ENCODE measurements at places on chromosomes 6 and 20.

- no peak for DNase-seq
Measured at GRCh38 chr20:17223553-17223952, 3.3 kb upstream of the PCSK2 start.

GRCh38 chr6:108966855-108967755 lies 118.9 kb downstream of the ARMC2 start:
- no peak for DNase-seq

GRCh38 chr6:156167625-156168071 lies 609.5 kb upstream of the ARID1B start:
- no peak for DNase-seq

- DNase-seq = no peak
Measured at GRCh38 chr6:38354037-38354381, 285.7 kb downstream of the BTBD9 start.

DNA sequence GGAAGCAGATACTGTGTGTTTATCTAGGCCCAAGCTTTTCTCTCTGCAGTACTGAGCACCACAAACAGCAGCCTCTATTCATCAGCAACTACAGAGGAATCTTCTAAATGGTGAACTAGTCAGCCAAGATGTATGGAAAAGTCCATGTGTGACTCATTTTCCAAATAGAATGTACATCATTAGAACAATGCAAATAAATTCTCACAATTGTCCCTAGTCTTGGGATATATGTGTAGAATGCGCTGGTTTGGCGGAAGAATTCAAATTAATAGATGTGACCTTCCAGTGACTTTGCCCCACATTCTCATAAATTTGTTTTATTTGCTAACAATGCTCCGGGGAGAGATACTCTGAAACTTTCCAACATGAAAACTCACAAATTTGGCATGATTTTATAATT lies 436.2 kb downstream of the CBLN4 start:
- no peak for DNase-seq

DNA sequence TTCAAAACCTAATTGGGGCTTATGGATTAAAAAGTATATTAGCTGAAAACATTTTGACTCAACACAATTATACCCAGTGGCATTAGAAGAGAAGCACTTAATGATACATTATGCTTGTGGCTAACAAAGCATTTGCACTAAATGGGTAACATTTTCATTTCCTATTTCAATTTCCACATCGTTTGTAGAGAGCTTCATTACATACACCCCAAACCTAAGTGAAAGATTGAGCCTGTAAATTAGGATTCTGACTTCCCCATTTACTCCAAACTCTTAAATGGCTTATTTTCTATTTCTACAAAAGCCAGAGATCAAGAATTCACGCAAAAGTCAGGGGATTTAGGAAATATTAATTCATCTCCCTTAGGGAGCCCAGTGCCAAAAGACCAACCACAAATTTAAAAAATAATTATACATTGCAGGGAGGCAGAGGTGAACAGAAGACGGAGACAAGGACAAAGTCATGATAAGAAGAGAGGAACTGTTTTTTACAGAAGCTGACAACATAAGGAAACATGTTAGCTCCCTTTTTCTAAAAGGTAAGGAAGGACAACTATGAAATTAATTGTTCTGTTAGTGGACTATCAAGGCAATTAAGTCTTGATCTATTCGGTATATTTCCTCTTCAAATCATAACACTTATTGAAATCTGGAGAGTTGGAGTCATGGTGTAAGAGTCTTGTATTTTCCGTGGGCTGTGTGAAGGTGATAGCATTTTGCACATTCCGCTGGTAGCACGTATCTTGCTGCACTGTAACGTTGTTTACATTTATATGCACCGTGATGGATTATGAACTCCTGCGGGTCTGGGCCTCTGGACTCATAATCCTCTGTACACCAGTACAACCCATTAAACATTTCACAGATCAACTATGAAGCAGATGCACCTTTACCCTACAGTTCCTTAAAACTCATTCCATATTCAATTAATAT lies 24.8 kb upstream of the EZR start:
- no peak for DNase-seq

DNA sequence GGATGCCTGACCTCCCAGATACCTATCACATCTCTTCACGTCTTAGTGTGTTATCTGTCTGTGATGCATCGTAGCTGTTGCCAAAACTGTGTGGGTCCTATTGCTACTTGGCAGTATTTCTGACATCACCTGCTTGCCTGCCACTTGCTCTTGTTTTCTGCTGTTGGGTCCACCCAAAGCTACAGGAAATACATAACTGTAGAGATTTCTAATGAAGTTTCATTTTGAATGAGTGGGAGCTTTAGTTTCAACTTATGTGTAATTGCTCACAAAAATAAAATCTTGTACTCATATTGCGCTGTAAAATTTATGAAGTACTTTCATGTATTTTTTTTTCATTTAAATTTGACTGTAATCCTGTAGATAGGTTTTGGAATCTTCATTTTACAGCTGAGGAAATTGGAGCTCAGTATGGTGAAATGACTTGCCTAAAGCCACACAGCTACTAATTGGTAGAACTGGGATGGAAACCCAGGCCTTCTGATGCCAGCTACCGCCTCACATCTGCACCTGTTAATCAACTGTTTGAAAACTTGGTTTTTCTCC lies 113.6 kb upstream of the MAN1A1 start:
- DNase-seq = no peak

DNA sequence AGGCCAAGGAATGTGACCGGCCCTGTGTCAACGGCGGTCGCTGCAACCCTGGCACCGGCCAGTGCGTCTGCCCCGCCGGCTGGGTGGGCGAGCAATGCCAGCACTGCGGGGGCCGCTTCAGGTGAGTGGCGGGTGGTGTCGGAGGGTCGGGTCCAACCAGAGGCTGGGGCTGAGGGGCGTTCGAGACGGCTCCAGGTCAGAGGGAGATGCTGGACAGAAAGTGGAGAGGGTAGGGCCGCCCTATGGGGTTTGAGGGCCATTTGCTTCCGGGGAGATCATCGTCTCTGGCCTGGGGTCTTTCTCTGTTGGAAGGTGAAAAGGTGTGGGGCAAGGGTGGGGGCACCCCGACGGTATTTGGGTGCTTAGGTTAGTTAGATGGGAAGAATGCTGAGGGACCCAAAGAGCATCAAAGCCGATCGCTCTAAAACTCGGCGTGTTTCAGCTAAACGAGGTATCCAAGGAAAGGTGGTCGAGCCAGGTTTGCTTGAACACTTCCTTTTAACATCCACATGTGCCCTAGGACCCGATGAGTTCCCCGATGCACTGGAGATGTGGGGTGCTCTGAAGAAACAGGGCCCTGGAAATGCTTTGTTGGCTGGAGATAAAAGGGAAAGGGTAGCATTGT lies 691 bp downstream of the ATRN start:
- no peak for DNase-seq

DNA sequence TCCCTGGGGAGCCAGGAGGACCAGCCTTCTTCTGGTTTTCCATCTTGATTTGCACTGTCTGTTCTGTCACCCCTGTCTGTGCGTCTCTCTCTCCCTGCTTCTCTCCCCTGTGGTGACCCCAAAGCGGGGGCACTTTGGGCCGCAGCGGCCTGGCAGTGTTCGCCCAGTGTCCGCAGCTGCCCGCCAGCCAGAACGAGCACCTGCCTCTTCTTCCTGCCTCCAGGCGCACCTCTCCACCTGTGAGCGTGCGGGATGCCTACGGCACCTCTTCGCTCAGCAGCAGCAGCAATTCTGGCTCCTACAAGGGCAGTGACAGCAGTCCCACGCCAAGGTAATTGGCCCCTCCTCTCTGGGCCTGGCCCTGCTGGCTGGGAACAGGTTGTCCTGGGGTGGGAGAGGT lies 30.8 kb downstream of the SNPH start:
- DNase-seq = no peak

- DNase-seq = no peak
Measured at GRCh38 chr20:48695255-48695654, 132.5 kb downstream of the PREX1 start.

DNA sequence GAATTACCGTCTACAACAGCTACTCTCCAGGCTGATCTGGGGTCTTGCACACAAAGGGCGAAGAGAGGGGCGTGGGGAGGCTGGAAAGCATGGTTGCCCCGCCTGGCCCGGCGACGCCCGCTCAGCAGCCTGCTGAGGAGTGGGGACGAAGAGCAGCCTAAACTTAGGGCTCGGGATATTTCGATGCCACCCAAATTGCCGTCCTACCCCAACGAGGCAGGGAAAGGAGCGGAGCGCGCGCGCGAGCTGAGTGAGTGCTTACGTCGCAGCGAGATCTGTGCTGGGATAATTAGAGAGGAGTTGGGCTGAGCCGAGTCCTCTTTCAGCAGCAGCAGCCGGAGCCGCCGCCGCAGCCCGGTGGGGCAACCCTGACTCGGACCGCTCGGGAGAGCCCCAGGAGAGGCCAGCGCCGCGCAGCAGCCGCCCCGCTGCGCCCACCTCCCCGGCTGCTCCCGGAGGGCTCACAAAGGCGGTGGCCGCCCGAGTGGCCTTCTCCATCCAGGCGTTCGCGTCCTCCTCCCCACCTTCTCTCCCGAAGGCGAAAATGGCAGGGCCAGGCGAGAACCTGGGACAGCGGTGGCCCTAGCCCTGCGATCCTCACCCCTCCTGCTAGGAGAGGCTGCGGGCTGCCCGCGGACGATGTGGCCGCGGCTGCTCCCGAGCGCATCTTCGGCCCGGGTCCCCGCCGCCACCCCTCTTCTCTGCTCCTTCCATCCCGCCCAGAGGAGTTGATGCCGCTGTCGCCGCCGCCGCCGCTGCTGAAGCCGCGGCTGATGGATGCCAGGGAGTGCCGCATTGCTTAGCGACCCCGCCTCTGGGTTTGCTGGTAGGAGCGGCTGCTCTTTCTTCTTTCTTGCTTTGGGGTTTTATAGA lies at the start of gene CLVS2:
CLVS2 (plus strand) TSS at position 315 of the 873 bp plus-strand sequence. CDS start 1,543 bp downstream, outside the sequence.
- no peak for DNase-seq

DNA sequence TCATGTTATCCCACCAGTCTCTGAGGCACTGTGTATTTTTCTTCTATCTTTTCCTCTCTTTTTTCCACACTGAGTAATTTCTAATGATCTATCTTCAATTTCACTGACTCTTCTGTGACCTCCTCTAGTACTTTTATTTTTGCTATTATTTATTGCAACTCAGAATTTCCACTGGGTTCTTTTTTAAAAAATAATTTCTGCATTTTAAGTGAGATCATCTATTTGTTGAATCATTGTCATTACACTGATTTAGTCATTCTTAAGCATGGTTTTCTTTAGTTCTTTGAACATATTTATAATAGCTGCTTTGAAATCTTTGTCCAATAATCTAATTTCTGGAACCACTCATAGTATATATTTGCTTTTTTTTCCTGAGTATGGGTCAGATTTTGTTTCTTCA lies 96.7 kb upstream of the SLC22A16 start:
- DNase-seq = no peak

- no peak for DNase-seq
Measured at GRCh38 chr6:4593951-4594350, 182.3 kb upstream of the CDYL start.

DNA sequence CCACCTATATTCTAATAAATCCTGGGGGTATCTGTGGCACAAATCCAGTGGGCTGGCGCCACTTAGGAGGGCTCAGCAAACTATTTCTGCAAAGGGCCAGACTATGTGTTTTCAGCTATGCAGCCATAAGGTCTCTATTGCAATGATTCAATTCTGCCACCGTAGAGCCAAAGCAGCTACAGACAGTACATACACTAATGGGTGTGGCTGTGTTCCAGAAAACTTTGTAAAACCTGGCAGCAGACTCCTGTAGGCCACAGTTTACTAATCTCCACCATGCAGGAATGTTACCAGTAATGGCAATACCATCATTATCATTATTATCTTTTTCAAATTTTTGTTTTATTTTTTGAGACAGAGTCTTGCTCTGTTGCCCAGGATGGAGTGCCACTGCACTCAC lies 65.7 kb downstream of the SULF2 start:
- no peak for DNase-seq

DNA sequence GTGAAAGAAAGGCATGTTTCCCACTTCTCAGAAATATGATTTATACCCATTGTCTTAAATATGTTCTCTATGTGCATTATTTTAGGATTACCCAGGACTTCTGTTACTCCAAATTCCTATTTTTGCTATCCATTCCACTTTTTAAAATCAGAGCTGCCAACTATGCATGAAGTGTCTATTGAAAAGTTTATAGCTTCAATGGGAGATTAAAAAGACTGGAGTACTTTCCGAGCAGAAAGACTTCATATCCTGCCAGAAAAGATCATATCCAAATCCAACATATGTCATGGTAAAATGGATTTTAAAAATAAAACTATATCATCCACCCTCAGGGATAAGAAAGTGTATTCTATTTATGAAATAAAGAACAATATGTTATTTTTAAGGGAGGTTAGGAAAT lies 212.7 kb downstream of the COL12A1 start:
- DNase-seq = no peak

- DNase-seq = no peak
Measured at GRCh38 chr6:44452725-44453124, 65.2 kb downstream of the CDC5L start.

- no peak for DNase-seq
Measured at GRCh38 chr6:156533872-156534524, 243.2 kb upstream of the ARID1B start.

- no peak for DNase-seq
Measured at GRCh38 chr20:62765432-62766070, 30.7 kb upstream of the MRGBP start.
